Activated gamma-delta T cell treated with anti-CD3 and anti-CD28 coated beads, Interleukin-2, amount 50 U/mL, for 16 hours (primary cell): ENCODE measurements at places on chromosomes 3 and 15.

- no peak for DNase-seq
Observed at GRCh38 chr3:73432023-73432705, 192.6 kb downstream of the PDZRN3 start.

- DNase-seq: no peak
Observed at GRCh38 chr3:127902486-127902885, 12.5 kb upstream of the KBTBD12 start.

GRCh38 chr3:86152620-86153019 is 838.3 kb downstream of the VGLL3 start:
- DNase-seq: no peak

DNA sequence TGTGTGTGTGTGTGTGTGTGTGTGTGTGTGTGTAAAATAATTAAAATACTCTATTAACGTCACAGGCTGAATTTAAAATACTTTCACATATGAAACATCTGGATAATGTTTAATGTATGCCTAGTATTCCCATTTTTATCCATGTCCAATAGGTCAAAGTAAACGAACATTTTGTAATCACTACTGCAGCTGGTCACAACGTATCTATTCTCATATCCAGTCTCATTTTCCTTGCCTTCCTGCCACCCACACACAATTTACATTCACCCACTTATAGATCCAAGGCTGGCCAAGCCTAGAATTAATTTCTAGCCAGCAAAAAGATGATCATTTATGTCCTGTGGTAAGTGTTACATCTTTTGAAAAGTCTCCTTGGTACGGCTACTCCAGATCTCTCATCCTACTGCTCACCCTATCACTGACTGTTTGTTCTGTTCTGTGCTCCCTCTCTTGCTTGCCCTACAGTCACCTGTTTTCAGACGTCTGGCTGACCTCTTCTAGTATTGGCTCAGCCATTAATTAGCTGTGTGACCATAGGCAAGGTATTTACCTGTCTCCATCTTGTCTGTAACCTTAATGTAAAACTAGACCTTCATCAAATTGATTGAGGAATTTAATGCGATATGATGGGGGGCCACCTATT is 17.6 kb downstream of the SERPINI2 start:
- no peak for DNase-seq

GRCh38 chr3:9301798-9302197 is 52.4 kb upstream of the SRGAP3 start:
- no peak for DNase-seq

DNA sequence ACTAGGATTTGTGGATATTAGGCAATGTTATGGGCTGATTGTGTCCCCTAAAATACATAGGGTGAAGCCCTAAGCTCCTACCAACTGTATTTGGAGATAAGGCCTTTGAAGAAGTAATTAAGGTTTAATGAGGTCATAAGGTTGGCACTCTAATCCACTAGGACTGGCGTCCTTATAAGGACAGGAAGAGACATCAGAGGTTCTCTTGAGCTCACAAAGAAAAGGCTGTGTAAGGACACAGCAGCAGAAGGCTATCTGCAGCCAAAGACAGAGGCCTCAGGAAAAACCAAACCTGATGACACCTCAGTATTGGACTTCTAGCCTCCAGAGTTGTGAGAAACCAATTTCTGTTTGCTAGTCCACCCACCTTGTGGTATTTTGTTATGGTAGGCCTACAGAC is 416.7 kb downstream of the ZBTB20 start:
- no peak for DNase-seq

DNA sequence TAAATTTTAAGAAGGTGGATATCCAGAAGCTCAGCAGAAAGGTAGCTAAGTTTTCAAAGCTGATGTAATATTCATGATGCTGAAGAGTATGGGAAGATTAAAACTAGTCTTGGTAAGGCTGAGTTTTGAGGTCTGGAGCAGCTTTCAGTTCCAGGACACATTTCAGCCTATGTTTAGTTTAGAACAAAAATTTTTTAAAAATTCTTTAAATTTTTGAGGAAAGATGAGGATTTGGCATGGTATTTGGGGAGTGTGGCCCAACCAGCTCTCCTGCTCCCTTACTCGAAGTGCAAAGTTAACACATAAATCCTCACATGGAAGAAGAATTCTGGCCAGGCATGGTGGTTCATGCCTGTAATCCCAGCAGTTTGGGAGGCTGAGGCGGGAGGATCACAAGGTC is 1039.1 kb downstream of the NAALADL2 start:
- no peak for DNase-seq

DNA sequence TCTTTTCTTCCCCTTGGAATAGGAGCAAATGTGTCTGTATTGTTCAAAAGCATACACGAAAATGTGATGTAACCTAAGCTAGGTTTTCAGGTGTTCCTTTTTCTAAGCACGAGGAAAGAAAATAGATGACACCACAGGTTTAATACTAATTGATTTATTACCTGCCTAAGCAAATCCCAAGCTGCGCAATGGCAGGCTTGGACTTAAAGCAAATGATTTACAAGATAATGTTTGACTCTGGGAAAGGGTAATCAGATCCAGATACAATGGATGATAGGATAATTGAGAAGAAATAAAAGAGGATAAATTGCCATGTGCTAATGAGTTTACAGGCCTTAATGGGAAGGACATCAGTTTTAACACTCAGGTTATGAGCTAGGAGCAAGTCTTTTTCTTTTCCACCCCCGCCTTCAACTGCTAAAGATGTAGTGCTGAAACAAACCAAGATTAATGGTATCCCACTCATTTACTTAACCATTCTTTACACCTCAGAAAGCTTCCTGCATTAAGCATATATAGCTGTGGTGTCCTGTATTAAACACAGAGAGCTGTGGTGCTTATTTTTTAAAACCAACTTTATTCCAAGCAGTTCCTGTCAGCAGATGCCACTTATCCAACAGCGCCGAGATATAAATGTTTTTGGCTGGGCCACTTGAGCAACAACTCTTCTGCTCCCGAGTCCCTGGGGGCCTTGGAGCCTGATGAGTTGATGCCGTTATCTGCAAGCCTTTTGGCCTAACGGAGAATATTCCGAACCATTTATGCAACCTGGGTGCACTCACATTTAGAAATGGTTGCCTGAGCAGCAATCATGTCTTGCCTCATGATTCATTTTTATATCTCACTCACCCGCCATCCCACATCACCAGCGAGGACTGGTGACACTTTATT is 205.5 kb downstream of the MECOM start:
- DNase-seq: no peak

- no peak for DNase-seq
Observed at GRCh38 chr15:40567111-40567510, 2.0 kb upstream of the RPUSD2 start.

- no peak for DNase-seq
Observed at GRCh38 chr3:12041446-12042041, 37.4 kb downstream of the SYN2 start.

- DNase-seq: no peak
Observed at GRCh38 chr3:2360815-2361214, 262.1 kb downstream of the CNTN4 start.

- DNase-seq: no peak
Observed at GRCh38 chr3:60140160-60140559, 1090.3 kb upstream of the CFAP20DC start.

DNA sequence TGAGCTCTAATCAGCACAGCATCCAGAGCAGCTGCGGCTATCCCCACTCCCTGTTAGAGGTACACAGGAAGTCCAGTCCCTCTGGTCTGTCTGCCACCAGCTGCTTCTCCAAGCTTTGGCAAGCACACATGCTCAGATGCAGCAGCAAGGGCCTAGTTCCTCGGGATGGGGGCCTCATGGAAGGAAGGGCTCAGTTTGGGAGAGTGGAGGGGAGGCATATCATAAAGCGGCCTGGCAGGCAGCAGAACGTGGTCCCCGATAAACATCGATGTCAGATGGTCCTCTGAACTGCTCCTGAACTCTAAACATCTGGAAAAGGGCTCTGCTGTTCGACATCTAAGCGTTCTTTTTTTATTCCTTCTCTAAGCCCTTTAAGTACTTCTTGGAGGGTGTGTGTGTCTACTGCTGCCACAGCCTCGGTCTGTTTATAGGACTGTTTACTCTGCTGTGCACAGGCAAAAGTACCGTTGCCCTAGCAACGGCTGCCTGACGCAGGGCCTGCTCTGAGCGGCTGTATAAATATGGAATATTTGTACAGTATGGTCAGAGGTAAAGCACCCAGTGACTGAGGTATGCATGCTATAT is 74.6 kb downstream of the PRICKLE2 start:
- DNase-seq: no peak

DNA sequence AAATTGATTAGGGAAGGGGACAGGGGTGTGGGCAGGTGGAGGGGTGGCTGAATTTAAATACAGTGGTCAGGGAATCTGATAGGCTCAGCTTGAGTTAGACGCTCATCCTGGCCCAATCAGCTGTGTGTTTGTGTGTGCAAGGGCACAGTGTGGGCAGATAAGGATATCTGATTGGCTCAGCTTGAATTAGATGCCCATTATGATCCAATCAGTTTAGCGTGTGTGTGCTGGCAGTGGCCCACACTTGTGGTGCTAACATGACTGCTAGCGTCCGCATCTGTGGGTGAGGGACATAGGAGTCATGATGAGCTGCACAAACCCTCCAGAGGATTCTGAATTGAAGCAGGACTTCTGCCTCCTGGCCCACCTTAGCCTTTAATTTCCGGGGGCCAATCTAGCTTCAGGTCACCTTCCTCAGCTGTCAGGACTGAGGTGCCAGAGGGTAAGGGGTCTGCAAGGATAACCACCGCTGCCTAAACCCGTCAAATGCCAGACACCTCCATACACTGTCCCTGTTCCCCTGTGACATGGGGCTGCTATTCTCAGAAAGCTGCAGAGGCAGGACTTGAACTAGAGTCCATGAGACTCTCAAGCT is 97.3 kb downstream of the CORO2B start:
- no peak for DNase-seq

DNA sequence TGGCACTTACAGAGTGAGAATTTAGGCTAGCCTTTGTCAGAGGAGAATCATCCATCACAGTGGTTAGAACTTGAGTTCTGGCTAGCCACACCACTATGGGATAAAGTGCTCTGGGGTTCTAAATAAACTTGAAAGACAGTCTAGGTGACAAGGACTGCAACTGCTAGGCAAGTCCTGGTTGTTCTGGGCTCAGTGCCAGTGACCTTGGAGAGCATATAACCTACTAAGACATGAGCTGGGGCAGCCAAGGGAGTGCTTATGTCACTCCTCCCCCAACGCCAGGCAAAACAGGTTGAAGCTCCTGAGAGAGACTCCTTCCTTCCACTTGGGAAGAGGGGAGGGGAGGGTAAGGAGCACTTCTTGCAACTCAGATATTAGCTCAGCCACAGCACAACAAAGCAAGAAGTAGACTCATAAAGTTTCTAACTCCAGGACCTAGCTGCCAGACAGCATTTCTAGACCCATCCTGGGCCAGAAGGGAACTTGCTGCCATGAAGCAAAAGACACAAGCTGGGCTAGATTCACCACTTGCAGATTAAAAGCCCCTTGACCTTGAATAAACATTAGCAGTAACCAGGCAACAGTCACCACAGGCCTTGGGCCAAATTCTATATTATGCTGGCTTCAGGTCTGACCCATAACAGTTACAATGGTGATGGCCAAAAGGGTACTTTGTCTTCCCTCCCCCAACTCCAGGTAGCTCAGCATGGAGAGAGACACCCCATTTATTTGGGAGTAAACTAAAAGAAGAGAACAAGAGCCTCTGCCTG is 963.7 kb downstream of the PLOD2 start:
- no peak for DNase-seq
